T-helper 1 cell (primary cell): ENCODE measurements at places on chromosomes 16 and 17.

DNA sequence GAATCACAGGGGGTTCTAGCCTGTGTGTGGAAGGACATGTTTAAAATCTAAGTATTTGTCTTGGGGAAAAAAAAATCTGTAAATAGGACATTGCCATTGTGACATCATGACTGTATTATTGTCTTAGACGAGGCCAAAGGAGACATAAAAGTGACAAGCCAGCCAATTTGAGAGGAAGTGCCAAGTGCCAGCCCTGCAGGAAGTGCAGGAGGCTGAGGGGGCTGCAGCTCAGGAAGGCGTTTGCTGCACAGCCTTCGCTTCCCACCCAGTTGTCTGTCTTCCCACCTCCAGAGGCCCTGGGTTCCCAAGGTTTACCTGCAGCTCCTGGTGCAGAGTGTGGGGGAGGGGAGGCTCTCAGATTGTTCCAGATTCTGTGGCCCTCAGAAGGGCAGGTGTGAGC lies 1.3 kb downstream of the ADCY7 start:
- no peak for DNase-seq

GRCh38 chr16:3876160-3876559 lies 4.4 kb downstream of the CREBBP start:
- no peak for DNase-seq

GRCh38 chr16:86088287-86088686 lies 189.3 kb downstream of the IRF8 start:
- DNase-seq = no peak

GRCh38 chr16:12390644-12391043 lies 413.0 kb downstream of the CPPED1 start:
- no peak for DNase-seq

- no peak for DNase-seq
Observed at GRCh38 chr17:39981207-39981741, 667 bp downstream of the PSMD3 start.

GRCh38 chr17:57032343-57032742 lies 52.7 kb upstream of the AKAP1 start:
- DNase-seq = no peak
